Mesenchymal stem cell (in vitro differentiated cells and primary cell): ENCODE measurements at places on chromosomes 6 and 20.
A peak's percentile ranks its signal among the peaks of the same experiment; 100 is the strongest.

GRCh38 chr6:11163932-11164331 lies 52.4 kb upstream of the ERVFRD-1 start:
- no peak for DNase-seq

GRCh38 chr6:10210052-10210451 lies 204.8 kb downstream of the TFAP2A start:
- no peak for DNase-seq

DNA sequence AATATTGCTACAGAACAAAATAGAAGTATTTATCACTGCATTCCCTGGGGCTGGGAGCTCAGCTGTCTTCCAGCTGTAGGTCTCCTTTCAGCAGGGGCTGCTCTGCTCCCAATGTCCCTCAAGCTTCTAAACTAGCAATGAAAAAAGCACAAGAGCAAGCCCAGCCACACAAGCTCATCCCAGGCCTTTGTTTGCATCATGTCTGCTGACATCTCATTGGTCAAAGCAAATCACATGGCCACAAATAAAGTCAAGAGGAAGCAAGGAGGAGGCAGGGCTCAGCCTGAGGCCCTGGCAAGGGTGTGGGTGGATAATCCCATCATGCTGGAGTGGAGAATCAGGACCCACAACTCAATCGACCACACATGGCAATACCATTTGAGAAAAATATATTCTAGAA lies 2.2 kb upstream of the BFSP1 start:
- DNase-seq, result peak; percentile 70

DNA sequence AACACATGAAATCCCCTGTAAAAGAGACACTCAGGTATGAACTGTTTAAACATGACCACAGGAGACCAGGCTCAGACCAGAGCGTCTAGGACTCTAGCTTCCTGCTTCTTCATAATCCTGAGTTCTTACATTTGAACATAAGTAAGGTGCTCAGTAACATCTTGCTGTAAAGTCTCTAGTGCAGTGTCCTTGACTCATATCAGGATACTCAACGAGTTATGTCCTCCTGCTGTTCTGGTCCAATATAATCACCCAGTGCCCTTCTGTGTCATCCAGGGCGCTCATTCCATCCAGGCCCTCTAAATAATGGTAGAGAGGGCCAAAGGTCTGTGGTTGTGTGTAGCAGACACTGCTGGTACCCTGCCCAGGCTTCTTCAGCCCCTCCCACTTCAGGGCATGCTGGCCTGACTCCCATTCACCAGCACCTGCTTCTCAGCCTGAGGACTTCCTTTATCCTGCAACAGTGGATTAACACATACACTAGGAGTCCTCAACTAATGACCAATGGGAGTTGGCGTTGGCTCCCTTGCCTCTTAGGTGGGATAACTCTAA lies 66.8 kb upstream of the MOCS1 start:
- no peak for DNase-seq

GRCh38 chr6:43666196-43666920 lies 21.2 kb downstream of the MRPS18A start:
- no peak for DNase-seq

GRCh38 chr6:129110690-129111343 lies 227.9 kb downstream of the LAMA2 start:
- DNase-seq, result no peak

DNA sequence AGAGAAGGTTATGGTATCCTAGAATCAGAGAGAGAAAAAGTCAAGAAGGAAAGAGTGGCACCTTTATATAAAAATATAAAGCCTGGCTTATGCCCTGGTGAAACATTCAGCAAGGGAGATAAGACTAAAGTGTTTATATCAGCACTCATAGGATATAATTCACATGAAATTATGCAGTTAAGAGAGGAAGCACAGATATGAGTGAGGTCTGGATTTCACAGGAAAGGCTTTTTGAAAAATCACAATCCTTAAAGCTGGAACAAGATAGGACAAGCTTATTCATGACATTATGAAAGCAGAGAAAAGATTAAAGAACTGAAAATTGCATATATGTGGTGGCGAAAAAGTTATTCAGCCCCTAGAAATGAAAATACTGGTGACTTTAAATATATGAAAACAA lies 181.2 kb upstream of the FLRT3 start:
- DNase-seq, result no peak

- peak; percentile 34 for DNase-seq
These were observed 2.4 kb downstream of the NUS1 start for GRCh38 chr6:117677553-117678141.

- no peak for DNase-seq
These were observed 63.4 kb downstream of the SYNE1 start for GRCh38 chr6:152573762-152574161.

GRCh38 chr20:57040924-57041323 lies 225.5 kb downstream of the BMP7 start:
- peak; percentile 97 for DNase-seq

DNA sequence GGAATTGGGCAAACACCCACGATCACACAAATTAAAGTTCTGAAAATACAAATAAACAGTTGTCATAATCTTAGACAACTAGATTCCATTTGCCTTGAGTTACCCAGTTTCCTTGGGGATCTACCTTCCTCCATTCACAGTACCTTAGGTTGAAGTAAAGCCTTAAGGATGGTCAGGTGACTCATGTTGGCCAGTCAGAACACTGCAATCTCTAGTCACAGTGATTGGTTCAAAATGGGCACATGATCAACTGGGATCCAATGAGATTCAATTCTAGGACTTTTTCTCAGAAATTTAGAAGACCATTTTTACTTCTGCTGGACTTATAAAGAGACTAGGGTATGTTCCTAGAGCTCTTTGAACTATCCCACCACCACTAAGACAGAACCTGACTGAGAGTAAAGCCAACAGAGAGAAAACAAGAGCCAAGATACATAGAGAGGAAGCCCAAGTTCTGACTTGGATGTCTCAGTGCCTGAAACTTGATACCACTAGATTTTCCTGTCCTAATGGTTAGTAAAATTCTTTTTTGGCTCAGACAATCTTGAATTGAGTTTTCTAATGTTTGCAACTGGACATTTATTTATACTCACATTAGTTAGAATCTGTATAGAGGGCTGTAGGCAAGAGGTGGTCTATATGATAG lies 8.6 kb upstream of the CLIC5 start:
- DNase-seq, result no peak

GRCh38 chr20:63095718-63096654 lies 89.2 kb upstream of the BHLHE23 start:
- DNase-seq, result no peak

DNA sequence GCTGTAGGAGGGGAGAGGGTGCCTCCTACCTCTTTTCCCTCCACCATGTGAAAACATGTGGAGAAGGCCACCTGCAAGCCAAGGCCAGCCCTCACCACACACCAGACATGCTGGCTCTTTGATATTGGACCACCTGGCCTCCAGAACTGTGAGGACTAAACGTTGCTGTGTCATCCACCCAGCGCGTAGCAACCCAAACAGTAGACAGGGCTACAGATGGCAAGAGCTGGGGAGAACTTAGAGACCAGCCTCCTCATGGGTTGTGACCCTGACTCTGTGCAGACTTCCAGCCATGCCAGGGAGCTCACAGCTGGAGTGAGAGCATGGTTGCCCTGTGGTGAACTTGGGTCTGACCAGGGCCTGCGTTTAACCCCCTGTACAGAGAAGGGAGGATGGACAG lies 195.9 kb upstream of the CST7 start:
- DNase-seq, result no peak

DNA sequence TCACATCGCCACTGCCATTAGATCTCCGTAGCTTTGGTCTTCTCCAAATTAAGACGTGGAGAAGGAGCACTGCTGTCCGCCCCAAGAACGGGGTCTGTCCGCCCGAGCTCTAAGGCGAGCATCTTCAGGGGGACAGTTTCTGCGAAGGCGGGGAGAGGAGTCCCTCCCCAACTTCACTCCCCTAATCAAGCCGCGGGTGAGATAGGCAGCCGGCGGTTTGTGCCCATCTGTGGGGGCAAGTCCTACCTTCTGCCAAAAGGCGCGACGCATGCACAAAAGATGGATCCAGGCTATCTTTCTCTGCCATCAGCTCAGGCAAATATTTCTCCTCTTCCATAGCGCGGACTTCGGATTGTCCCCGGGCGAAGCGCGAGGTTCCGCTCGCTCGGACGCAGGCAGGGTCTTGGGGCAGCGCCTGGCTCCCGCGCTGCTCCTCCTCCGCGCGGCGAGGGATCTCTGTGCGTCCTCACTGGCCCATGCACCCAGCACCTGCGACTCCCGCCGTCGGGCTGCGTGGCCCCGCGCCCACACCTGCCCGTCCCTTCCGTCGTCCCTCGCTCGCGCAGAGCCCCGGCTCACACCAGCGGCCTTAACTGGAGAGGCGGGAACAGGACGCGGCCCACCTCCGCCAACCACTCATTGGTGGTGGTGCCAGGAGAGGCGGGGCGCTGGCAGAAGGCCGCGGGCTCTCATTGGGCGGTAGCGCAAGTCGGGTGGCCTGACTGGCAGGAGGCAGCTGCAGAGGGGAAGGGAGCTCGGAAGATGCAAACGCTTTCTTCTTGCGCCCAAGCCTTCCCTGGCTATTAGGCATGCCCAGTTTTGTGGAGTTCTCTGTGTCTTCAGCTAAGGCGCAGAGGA lies at the start of gene KHDRBS2:
KHDRBS2 (minus strand) TSS at position 614 of the 858 bp plus-strand sequence.
- peak; percentile 61 for DNase-seq

- no peak for DNase-seq
These were observed 61.7 kb upstream of the SHLD1 start for GRCh38 chr20:5688431-5688972.

DNA sequence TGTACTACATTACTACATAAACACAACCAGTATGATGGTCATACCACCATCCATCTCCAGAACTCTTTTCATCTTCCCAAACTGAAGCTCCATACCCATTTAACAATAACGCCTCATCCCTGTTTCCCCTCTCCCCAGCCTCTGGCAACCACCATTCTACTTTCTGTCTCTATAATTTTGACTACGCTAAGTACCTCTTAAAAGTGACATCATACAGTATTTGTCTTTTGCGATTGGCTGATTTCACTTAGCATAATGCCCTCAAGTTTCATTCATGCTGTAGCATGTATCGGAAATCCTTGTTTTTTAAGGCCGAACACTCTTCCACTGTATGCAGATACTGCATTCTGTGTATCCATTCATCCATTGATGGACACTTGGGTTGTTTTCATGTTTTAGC lies 29.7 kb downstream of the GABRR1 start:
- DNase-seq, result no peak

GRCh38 chr20:25136056-25136455 lies 54.1 kb upstream of the VSX1 start:
- no peak for DNase-seq

DNA sequence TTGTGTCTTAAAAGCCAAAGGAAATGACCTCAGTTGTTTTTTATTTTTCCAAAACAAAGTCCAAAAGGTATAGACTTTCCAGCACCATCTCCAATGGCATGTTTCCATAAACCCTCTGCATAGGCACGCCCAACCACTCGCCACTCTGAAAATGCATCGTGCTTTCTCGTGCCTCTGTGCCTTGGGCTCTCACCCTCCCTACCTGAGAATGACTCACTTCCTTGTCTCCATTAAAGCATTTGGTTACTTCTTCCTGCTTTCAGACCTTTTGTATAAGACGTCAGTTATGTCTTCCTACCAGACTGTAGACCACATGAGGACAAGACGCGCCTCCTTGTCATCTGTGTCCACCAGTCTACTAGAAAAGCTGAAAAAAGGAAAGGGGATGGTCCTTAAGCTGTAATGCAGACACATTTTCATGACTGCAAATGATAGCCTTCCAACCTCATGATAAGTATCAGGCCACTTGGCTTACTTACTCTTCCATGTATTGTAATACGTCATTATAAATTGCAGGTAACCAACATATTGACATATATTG lies 61.2 kb upstream of the CDYL start:
- DNase-seq, result no peak

DNA sequence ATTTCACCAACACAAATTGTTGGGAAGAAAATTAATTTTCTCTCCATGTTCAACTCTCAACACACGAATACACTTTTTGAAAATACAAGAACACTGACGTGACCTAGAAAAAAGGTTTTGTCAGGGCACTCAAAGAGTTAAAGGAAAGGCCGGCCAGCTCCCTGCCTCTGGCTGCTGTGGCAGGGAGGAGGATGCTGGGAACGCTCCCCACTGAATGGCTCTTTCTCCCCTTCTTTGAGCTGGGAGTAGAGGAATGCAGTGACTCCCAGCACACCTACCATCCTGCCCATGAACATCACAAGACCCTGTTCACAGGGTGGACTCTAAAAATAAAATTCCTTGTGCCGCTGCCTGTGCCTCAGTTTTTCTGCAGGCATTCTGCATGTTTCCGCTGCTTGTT lies 47.0 kb downstream of the MAP3K5 start:
- no peak for DNase-seq

DNA sequence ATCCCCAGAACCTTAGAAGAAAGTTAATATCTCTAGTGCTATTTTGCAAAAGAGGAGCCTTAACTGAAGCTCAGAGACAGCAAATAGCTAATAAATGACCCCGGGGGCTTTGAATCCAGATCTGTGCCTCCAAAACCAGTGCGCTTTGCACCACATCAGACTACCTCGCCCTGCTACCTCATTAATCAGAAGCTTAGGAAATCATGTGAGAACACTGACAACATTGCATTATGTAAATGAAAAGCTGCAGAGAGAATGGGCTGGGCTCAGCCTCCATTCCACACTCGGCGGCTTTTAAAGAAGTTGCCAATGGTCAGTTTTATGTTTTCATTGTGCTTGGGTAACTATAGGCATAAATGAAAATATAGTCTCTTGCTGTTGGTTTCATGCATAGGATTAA lies 54.0 kb upstream of the STMND1 start:
- DNase-seq, result no peak

GRCh38 chr6:70700922-70701876 lies 33.5 kb downstream of the SMAP1 start:
- no peak for DNase-seq

DNA sequence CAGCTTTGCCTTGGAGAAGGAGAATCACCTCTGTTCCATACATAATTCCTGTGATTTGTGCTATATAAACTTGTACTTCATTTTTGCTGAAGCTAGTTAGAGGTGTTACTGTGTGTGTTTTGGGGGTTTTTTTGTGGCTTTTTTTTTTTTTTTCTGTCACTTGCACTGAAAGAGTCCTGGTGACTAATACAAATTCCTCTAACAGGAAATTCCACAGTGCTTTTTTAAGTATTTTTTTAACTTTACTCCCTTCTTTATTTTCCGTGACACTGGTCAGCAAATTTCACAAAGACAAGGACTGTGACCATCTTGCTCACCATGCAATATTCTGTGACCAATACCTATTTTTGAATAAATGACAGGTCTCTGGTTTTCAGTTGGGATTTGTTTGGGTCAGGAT lies 110.5 kb downstream of the ISM1 start:
- DNase-seq, result peak; percentile 28

DNA sequence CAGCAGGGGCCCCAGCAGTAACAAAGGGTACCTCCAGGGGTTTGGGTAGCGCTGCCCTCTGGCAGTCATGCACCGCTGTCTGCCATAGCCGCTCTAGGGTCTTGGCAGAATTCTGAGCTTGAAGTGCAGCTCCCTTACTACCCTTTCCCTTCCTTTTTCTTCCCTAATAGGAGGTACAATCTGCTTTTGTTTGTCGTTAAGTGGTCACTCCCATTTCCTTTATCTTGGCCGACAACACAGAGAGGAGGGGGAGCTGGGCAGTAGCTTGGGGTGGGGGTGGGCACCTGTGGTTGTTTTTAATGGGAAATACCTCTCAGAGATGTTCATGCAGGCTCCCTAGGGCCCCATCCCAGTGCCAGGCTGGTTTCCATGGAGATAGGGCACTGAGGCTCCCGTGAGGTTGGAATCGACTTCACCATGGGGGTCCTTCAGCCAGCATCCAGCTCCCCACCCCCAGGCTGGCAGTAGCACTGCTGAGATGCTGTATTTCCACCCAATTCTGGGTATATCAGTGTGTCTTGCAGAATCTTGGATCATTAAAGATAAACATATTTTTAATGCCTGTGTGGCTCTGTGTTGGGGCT lies 18.6 kb downstream of the CCDC167 start:
- no peak for DNase-seq

- no peak for DNase-seq
These were observed 23.2 kb downstream of the CTCFL start for GRCh38 chr20:57501461-57502335.
